ENCODE measurements at places on chromosomes 7 and 10. TPM values are rescaled to one million over a fixed set of nuclear protein-coding genes. Genes with fewer than 3 reads are reported as not detected.

STEAP2 gene
- 2.4 TPM for total RNA-seq

VIPR2 gene
- total RNA-seq = not detected

SAMD9L gene
- 16.4 TPM for total RNA-seq

FAM25C gene
- total RNA-seq = not detected

NPTX2 gene
- total RNA-seq = 138 TPM

SLC26A4 gene
- 0.22 TPM for total RNA-seq

ZNF248 gene
- total RNA-seq = 7.8 TPM

GSDME gene
- 12.9 TPM for total RNA-seq

CHN2 gene
- 0.21 TPM for total RNA-seq

WASHC2A gene
- total RNA-seq = 22.3 TPM

OPN1SW gene
- not detected for total RNA-seq

MPP7 gene
- 1.6 TPM for total RNA-seq

SMKR1 gene
- total RNA-seq = not detected

NDUFB8 gene
- 280 TPM for total RNA-seq

NPY4R2 gene
- total RNA-seq = 0.71 TPM

TNKS2 gene
- total RNA-seq = 21.9 TPM

TRIM56 gene
- total RNA-seq = 5.2 TPM

CLDN15 gene
- total RNA-seq = 0.72 TPM

CALML3 gene
- total RNA-seq = not detected

AKR1C4 gene
- total RNA-seq = not detected

PNLIPRP2 gene
- total RNA-seq = not detected

CPA4 gene
- total RNA-seq = 14.7 TPM

IFIT1B gene
- total RNA-seq = not detected

CTAGE4 gene
- total RNA-seq = not detected

WDR37 gene
- 8.1 TPM for total RNA-seq

MRLN gene
- not detected for total RNA-seq

RHOBTB1 gene
- total RNA-seq = 17.7 TPM

FXYD4 gene
- not detected for total RNA-seq

ZNF467 gene
- not detected for total RNA-seq

Measured in SJSA1 (cell line).